Ovary (tissue), 10 donors: ENCODE measurements at places on chromosomes 1 and 21. TPM values are rescaled to one million over a fixed set of nuclear protein-coding genes. Genes with fewer than 3 reads are reported as not detected.

The DCDC2B gene
- polyA plus RNA-seq = not detected

The RNF186 gene
- polyA plus RNA-seq = 0.11 TPM

The SGIP1 gene
- polyA plus RNA-seq = 1.5 TPM

The OR2L3 gene
- polyA plus RNA-seq = not detected

The KANK4 gene
- polyA plus RNA-seq = 0.83 TPM

- no peaks in the 10 kb centered on the region for H3K36me3 ChIP-seq
- no peak overlapping the region for H3K27ac ChIP-seq
- H3K4me1 ChIP-seq = peaks cover 7% of the 10 kb centered on the region
Observed at GRCh38 chr1:114216431-114217173, 62.9 kb upstream of the SYT6 start.

- no peaks in the 10 kb centered on the region for H3K27me3 ChIP-seq
- H3K4me1 ChIP-seq = peaks cover 16% of the 10 kb centered on the region
- no peak for DNase-seq
- H3K36me3 ChIP-seq = no peaks in the 10 kb centered on the region
- H3K4me3 ChIP-seq = no peak overlapping the region
Observed at GRCh38 chr1:150551051-150551783, 2.0 kb downstream of the ADAMTSL4 start.

DNA sequence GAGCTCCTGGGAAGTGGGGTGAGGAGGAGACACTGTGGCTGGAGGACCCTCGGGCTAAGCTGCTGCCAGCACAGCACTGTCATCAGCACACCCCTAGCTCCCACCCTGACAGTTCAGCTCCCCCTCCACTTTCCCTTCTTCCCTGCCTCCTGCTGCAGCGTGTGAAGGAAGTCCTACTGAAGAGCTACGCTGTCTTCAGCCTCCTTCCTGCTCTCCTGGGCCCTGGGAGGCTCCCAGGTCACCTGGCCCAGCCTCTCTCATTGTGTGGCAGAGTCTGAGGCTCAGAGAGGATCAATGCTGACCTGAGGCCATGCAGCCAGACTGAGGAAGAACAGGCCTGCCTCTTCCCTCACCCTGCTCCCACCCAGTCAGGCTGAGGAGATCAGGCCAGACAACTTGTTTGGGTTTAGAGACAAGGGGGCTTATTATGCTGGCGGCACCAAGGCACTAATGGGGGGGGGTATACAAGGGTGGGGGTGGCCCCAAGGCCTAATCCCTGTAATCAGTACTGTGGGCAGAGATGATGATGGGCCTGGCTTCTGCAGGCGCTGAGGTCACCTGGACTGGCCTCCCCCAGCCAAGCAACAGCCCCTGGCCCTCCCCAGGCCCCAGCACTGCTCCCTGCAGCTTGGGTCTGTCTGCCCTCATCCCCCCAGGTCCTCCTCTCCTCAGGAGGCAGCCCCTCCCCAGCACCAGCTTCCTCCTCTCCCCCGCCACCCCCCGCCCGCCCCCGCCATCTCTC, 9.1 kb downstream of the NES start:
- DNase-seq = peak; percentile 10
- H3K27ac ChIP-seq = peak overlapping the region; percentile 66
- no peaks in the 10 kb centered on the region for H3K4me1 ChIP-seq
- no peaks in the 10 kb centered on the region for H3K36me3 ChIP-seq

DNA sequence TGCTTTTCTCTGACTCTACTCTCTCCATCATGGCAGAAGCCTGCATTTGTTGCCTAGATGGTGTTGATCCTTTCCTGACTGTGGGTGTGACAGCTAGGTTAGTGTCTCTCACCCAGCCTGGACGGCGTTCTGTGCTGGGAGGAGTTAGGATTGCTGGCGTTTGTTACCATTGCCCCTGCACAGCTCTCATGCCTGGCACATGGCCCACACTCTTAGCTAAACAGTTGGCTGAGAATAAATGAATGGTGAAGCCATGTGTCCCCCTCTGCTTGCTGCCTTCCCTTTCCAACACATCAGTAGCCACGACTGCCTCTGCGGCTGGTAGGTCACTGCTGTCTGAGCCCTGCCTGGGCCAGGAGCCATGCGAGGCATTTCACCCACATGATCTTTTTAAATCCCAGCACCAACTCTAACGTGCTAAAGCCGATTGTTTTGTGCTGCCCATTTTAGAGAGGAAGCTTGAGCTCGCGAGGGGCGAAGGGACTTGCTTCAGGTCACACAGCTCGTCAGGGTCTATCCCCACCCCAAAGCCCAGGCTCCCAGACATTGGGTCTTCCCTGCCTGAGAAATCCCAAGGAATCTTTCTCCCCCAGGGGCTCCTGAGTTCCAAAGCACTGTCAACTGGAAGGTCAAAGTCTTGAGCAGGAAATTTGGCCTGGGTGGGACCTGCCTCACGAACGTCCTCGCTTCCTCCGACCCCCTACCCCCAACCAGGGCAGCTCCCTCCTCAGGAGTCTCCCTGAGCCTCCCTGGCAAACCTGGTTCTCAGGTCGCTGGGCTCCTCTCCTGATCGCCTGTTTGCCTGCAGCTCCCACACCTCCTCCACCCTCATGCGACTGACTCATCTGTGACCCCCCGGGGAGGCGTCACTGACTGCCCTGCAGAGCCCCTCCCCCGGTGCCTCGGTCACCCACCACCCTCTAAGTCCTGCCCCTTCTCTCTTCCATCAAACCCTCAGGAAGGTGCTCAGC, 271.7 kb upstream of the C1orf174 start:
- H3K4me1 ChIP-seq = no peaks in the 10 kb centered on the region
- H3K27me3 ChIP-seq = no peaks in the 10 kb centered on the region
- DNase-seq = no peak

- H3K27me3 ChIP-seq = no peaks in the 10 kb centered on the region
- H3K36me3 ChIP-seq = no peaks in the 10 kb centered on the region
- H3K4me3 ChIP-seq = no peak overlapping the region
- no peak overlapping the region for H3K27ac ChIP-seq
- no peak for DNase-seq
- no peaks in the 10 kb centered on the region for H3K4me1 ChIP-seq
Observed at GRCh38 chr1:6002714-6003501, 10.7 kb upstream of the NPHP4 start.

- no peak within 1 kb of the TSS for H3K27ac ChIP-seq
- DNase-seq = no peak
- H3K27me3 ChIP-seq = no peaks in the 10 kb centered on the region
- no peaks in the 10 kb centered on the region for H3K4me1 ChIP-seq
Observed at GRCh38 chr1:192575499-192576189, at the start of gene RGS1. Gene RGS1 (plus strand): TSS chr1:192575773. CDS start chr1:192575793, 20 bp downstream.

DNA sequence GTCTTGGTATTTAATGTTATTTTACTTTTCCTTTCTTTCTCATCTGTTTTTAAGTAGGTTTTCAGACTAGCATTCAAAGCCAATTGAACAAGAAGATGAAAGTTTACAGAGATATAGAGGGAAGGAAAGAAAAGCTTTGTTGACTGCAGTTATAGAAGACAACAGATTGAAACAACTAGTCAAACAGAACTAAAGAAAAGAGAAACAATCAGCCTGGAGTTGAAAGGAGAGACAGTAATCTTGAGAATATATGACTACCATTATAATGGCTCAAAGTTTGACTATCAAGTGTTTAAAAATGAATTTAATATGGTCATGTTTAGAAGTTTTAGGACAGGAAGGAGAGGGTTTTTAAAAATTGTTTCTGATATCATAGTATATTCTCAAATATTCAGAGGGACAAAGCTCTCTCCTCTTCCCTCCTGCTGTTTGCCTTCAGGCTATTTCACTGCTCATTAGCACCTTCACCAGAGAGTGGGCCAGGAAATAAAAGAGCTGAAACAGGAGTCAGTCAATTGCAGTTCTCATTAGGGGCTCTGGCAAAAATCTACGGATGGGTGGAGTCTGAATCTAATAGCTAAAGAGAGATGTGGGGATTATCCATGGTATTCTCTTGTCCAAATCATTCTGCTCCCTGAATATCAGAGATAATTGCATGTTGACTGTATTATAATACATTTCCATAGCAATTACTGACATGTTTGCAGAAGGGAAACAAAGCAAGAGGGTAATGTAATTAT, 577.8 kb downstream of the BRINP3 start:
- no peaks in the 10 kb centered on the region for H3K36me3 ChIP-seq
- no peak for DNase-seq
- no peak overlapping the region for H3K27ac ChIP-seq
- no peaks in the 10 kb centered on the region for H3K4me1 ChIP-seq
- no peak overlapping the region for H3K4me3 ChIP-seq
- H3K27me3 ChIP-seq = no peaks in the 10 kb centered on the region

- no peak overlapping the region for H3K27ac ChIP-seq
- no peaks in the 10 kb centered on the region for H3K27me3 ChIP-seq
- no peak for DNase-seq
- H3K4me1 ChIP-seq = no peaks in the 10 kb centered on the region
- H3K4me3 ChIP-seq = no peak overlapping the region
- no peaks in the 10 kb centered on the region for H3K36me3 ChIP-seq
Observed at GRCh38 chr1:30696831-30697230, 26.6 kb downstream of the MATN1 start.

DNA sequence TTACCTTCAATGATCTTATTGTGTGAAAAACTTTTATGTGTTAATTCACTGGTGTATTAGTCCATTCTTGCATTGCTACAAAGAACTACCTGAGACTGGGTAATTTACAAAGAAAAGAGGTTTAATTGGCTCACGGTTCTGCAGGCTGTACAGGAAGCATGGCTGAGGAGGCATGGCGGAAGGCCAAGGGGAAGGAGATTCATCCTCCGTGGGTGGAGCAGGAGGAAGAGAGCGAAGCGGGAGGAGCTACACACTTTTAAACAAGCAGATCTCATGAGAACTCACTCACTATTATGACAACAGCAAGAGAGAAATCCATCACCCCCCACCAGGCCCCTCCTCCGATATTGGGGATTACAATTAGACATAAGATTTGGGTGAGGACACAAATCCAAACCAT, 44.2 kb upstream of the RGS7 start:
- H3K27ac ChIP-seq = no peak overlapping the region
- no peak for DNase-seq
- no peaks in the 10 kb centered on the region for H3K36me3 ChIP-seq
